ENCODE measurements at places on chromosomes 7 and 10.

- no peak for DNase-seq
Measured at GRCh38 chr10:56874950-56875349, 513.9 kb upstream of the ZWINT start.

DNA sequence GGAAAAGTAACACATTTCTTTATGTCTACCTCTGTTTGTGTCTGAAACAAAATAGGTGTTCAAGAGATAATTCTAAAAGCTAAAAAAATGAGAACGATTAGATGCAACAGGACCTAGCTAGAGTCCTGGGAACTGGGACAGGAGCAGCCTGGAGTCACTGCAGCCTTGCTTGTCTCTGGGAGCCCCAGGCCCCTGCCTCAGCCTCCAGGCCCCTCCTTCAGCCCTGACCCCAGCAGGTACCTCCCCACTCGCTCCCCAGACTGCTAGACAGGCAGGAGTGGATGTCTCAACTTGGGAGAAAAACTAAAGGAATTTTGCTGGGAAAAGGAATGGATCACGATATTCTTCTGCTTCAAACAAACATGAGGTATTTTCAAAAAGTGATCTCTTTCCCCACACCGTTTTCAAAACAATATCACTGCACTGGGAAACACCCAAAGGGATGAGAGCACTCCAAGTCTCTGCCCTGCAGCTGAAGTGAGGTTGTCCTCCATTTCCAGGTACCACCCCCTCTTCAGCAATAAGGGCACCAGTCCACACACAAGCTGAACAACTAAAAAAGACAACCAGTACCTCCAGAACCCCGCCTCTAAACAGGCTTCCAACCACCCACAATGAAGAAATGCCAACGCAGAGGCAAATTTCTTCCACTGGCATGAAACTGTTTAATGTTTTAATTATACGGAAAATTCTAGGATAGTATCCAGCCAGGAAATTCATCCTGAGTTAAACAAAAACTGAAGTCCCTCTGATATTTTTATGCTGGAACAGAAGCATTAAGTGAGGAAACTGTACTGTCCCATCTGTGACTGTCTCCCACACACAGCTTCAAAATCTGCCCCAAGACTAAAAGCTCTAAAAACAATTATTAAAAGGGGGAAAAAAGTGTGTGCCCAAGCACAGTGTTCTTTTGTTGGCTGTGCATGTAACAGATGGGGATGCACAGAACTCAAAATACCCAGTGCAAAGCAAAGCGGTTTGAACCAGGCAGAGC lies 47.2 kb downstream of the XPNPEP1 start:
- DNase-seq: no peak

- no peak for DNase-seq
Measured at GRCh38 chr10:19848226-19848985, 32.2 kb downstream of the PLXDC2 start.

- DNase-seq: peak; percentile 8
Measured at GRCh38 chr7:67918158-67918557, 921.5 kb downstream of the TYW1 start.

DNA sequence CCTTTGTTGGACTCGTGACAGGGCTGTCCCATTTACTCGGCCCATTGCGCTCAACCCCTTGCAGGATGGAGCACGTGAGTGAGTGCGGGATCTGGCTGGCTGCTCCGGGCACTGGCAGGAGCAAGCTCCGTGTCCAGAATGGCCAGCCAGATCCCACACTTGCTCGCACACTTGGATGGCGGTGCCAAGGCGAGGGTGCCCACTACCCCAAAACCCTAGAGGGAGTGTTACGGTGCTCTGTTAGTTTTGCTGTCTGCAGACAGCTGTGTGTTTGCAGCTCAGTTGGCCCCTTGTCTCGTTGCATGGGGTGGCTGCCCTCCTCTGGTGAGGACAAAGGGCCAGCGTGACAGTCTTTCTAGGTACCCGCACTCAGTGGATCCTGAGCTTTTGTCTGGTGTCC lies 34.2 kb downstream of the ZNF487 start:
- DNase-seq: no peak

DNA sequence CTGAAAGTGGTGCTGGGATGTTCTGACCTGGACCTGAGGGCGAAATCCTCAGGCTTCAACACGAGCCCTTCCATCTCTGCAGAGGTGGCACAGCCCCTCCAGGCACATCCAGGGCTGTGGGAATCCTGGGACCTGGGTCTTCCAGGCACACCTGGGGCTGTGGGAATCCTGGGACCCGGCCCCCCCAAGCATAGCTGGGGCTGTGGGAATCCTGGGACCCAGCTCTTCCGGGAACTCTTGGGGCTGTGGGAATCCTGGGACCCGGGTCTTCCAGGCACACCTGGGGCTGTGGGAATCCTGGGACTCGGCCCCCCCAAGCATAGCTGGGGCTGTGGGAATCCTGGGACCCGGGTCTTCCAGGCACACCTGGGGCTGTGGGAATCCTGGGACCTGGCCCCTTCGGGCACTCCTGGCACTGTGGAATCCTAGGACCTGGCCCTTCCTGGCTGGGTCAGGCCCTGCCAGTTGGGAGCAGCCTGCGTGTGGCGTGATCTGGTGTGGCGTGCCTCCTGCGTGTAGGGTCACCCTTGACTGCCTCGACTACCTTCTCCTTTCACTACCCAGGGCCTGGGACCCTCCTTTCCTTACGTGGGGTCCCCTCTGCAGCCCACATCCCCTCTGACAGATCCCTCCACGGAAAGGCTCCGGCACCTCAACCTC lies 124.0 kb downstream of the WDR37 start:
- DNase-seq: no peak

- no peak for DNase-seq
Measured at GRCh38 chr7:134388336-134389019, 70.4 kb downstream of the AKR1B1 start.

GRCh38 chr10:104321725-104322415 lies 16.4 kb downstream of the ITPRIP start:
- no peak for DNase-seq

DNA sequence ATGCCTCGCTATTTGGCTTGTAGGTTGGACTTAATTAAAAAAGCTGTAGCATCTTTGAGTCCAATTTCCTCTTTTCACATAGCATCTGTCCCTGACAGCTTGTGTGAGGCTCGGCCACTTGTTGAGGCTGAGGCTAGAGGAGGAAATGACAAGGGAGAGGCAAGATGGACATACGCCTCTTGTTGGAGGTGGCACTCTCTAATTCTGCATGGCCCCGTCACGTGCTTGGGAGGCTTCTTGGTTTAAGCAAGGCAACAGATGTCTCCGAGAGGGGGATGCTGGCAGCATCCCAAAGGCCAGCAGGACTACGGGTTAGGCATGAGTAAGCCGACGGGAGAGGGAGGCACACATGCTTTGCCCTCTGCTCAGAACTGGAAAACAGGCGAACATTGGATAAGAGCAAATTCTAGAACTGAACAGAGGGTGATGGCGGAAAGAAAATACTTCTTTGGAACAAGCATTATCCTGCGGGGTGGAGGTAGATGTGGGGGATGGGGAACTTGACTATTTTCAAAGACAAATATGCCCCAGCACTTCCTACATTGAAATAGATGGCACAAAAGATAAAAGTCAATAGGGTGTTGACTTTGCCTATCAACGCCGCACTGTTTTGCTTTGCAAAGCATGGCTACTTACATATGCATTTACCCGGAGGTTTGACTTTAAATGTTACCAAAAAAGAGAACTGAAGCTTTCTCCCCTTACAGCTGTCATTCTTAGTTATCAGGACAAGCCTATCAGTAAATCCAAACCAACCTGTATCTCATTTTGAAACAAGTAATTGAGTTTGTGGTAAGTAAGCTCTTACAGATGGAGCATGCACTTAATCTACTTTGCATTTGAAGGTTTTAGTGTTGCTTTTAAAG lies 94.8 kb downstream of the CHN2 start:
- DNase-seq: peak; percentile 35

DNA sequence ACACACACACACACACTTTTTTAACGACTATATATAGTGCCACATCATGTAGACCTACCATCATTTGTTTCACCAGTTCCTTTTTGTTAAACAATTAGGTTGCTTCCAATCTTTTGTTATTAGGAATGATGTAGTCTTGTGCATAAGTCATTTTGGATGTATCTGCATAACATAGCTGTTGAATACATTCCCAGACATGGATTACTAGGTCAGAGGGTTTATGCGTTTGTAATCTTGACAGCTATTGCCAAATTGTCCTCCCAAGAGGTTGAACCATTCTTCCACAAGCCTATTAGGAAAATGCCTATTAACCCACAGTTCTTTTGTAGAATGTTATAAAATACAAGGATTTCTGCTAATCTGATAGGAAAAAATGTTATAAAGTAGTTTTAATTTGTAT lies 87.3 kb downstream of the PALS2 start:
- peak; percentile 89 for DNase-seq

DNA sequence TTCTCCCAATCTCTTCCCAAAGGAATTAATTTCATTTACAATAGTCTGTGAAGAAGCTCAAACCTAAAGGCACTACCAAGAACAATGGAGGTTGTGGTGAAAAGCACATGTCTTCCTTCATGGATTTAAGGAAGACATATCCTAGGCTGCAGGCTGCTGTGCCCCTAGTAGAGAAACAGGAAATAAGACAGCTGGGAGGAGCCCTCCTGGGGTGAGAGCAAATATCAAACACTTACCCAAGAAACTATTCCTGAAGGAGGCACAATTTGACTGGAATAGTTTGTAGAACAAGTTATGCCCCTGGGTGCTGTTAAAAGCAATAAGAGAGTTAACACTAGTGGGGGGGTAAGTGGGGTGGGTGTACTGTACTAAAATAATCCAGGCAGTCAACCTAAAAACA lies 30.1 kb downstream of the PDZD8 start:
- DNase-seq: no peak

- DNase-seq: no peak
Measured at GRCh38 chr10:127813290-127813689, 76.3 kb downstream of the FOXI2 start.

- no peak for DNase-seq
Measured at GRCh38 chr7:106124186-106124585, 12.1 kb upstream of the SYPL1 start.

- DNase-seq: no peak
Measured at GRCh38 chr7:45662540-45663166, 88.5 kb downstream of the ADCY1 start.

- no peak for DNase-seq
Measured at GRCh38 chr7:512146-512510, 7.5 kb downstream of the PDGFA start.

DNA sequence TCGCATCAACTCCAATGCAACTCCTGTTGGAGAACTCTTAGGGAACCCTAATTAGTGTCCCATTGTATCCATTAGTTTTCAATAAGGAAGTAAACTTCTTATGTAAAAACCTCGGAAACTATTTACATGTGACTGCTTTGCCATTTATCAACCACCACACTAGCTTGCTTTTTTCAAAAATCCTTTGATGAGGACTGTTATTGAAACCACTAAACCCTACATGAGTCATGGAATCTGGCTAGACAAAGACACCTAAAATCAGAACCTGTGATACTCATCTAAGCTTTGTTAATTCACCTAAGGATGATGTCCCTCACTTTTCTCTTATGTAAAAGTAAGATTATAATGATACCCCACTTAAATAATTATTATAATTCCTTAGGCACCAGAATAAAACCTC lies 414.1 kb upstream of the ETV1 start:
- peak; percentile 19 for DNase-seq

GRCh38 chr10:72480861-72481260 lies 126.1 kb upstream of the DNAJB12 start:
- DNase-seq: no peak

DNA sequence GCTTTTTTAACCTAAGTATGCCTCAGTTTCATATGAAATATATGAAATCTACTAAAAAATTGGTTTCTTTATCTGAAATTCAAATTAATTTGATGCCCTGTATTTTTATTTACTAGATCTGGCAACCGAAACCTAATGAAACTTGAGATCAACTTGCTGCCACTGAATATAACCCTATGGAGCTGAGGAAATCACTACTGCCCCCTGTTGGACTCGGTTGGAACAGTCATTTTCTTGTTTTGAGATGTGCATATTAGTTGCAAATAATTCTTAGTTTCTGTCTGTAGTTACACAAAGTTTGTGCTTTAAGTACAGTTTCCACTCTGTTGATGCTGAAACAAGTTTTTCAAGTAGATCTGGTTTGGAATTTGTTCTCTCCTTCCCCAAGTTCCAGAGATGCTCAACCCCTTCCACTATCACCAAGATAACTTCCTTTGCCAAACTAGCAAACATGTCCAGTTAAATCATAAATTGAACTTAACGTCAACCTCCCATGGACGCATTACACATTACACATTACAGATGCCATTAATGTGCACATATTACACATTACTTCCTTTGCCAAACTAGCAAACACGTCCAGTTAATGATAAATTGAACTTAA lies 22.2 kb upstream of the EXOC4 start:
- peak; percentile 66 for DNase-seq

GRCh38 chr10:1513221-1513620 lies 224.1 kb downstream of the ADARB2 start:
- no peak for DNase-seq

DNA sequence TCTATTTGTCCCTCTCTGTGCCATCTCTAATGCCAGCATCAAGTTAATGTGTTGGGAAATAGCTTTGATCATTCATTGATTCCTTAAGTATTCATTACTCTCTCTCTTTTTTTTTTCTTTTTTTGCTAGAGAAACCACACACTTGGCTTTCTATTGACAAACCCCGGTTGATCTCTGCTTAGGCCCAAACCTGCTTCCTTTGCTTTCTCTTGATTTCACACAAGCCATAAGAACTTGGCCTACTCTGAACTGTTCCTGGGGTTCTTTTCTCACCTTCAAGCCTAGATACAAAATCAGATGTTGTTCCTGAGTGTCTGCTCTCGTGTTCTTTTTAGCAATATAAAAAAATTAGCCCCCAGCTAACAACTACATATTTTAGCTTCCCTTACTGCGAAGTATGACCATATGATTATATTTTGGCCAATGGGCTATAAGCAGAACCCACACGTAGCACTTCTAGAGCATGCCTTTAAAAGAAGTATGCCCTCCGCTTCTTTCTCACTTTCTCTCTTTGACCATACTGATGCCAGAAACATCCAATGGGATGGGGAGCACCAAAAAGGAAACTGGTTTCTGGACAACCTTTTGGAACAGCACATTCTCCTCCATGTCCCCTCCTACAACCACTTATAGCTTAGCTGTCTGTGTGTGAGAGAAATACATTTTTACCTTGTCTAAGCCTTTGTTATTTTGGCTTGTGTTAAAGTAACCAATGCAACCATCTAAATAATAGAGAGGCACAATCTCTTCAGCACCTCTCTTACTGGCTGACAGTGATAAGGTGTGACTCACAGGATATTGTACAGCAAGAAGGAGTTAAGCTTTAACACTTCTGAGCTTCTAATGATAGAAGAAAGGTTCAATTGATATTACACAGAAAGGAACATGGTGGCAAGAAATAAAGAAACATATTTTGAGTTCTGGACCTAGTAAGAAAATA lies 96.6 kb upstream of the LRRN3 start:
- DNase-seq: no peak
